ENCODE measurements at places on chromosomes 16 and 17.

GRCh38 chr17:10147040-10147439 lies 51.4 kb downstream of the GAS7 start:
- no peak for DNase-seq

DNA sequence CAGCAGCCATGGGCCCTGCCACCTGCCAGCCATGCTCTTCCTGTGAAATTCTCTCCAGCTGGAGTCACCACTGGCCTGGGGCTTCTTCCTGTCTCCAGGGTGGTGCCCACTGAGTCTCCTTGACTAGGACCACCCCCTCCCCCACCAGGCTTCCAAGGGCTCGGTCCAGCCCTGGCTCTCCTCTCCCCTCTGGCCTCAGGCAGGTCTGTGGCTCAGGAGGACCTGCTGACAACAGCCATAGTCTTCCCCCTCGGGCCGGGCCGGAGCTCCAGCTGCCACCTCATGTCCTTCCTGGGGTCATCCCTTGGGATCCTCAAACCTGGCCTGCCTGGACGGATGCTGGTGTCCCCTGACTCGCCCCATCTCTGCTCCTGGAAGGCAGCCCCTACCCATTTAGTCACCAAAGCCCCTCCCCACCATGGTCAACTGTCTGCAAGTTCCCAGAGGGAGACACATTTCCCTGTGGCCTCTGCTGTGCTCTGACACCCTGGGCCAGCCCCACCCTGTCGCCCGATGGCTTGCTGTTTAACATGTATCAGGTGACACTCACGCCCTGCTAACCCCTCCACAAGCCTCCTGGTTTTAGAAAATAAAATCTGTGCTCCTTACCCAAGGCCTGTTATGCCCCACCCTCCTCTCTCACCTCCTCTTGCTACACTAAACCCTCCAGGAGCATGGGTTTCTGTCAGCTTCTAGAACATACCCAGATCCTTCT lies 186.2 kb downstream of the RBFOX3 start:
- no peak for DNase-seq

DNA sequence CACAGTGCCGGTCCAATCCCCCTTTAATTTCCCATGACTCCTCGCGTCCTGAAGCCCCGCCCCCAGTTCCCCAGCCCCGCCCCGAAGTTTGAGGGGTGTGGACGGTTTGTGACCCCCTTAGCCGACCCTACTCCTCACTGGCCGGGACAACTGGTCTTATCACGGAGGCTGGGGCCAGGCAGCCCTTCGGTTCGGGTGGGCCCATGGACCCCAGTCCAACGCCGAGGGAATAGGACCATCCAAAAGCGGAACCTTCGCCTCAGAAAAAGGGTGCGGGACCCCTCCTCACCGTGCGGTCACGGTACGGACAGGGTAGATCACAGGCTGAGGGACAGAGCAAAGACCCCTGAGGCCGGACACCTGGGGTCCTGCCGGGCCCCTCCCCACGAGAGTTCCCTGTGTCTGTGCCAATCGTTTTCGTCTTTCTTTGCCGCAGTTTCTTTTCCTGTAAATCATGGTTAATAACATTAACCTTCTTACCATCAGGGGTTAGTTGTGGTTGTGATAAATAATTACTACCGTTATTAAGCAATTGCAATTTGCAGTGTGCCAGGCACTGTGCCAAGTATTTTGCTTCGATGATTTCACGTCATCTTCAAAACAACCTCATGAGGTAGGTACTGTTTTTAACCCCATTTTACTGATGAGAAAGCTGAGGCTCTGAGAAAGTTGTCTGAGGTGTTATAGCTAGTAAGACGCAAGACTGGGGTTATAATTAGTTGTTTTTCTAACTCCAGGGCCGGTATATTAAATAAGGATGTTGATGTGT lies 543 bp downstream of the TMUB2 start:
- DNase-seq, result peak; percentile 31

- no peak for DNase-seq
Observed at GRCh38 chr16:30069611-30070462, 4.3 kb downstream of the ALDOA start.

DNA sequence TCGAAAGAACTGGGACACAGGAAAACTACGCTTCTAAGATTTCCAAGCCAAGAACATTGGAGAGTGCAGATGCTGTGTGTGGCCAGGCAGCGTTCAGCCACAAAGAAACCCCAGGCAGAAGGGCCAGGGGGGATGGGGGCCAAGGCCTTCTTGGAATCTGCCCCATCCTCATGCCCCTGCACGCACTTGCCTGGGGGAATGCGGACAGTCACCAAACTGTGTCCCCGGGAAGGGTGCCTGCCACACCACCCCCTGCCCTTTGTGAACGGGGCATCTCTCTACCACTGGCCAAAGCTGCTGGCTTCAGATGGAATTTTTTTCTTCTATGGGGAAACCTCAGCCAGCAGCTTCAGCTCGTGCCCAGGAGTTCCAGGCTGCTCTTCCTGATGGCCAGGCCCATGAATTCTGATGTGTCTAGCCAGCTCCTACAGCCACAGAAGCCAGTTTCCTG lies 32.0 kb upstream of the DNAH17 start:
- DNase-seq, result no peak

DNA sequence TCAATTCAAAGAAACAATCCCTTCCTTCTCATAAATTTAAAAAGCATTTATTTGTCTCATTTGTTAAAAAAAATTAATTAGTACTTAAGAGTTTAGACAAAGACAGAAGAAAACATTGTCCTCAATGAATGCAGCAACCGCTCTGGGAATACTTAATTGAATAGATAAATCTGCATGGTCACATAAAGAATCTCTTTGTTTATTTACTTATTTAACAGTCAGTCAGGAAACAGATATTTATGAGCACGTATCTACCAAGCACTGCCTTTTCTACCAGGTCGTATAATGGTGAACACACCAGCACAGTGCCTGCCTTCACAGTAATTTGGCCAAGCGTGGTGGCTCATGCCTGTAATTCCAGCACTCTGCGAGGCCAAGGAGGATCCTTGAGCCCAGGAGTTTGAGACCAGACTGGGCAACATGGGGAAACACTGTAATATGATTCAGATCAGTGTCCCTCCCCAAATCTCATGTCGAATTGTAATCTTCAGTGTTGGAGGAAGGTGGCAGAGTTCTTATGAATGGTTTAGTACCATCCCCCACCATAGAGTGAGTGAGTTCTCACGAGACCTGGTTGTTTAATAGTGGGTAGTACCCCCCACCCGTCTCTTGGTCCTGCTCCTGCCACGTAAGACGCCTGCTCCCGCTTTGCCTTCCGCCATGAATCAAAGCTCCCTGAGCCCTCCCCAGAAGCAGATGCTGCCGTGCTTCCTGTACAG lies 8.1 kb downstream of the WIPI1 start:
- DNase-seq, result no peak

GRCh38 chr16:58847902-58848661 lies 114.0 kb upstream of the GOT2 start:
- DNase-seq, result no peak

- no peak for DNase-seq
Observed at GRCh38 chr16:78836802-78837491, 737.5 kb downstream of the WWOX start.

DNA sequence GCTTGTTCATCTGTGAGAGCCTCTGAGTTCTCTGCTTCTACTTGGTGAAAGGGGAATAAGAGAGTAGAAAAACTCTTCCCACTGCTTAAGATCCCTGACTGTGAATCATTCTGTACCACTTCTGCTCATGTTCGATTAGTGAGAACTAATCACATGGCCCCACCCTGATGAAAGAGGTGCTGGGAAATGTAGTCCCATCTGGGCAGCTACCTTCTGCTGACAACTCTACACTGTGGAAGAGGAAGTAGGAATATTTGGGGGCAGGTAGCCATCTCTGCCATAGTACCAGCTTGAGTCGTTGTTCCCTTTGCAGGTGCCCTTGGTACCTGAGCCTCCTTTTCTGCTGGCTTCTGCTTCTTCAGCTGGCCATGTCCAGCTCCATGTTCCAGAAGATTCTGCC lies 29.9 kb downstream of the NKD1 start:
- DNase-seq, result no peak

DNA sequence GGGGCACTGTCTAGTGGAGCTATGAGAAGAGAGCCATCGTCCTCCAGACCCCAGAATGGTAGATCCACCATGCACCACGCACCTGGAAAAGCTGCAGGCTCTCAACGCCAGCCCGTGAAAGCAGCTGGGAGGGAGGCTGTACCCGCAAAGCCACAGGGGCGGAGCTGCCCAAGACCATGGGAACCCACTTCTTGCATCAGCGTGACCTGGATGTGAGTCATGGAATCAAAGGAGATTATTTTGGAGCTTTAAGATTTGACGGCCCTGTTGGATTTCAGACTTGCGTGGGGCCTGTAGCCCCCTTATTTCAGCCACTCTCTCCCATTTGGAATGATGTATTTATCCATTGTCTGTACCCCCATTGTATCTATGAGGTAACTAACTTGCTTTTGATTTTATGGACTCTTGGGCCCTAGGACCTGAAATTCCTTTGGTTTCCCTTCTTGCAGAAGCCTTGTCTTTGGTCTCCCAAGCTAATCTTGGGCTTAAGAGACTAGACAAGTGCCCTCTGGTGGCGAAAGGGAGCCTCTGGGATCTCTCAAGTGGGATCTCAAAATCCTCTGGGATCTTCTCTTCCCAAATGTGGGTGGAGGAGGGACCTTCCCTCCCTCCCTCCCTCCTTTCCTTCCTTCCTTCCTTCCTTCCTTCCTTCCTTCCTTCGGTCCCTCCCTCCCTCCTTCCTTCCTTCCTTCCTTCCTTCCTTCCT lies 58.2 kb upstream of the HAPSTR1 start:
- DNase-seq, result peak; percentile 30

- no peak for DNase-seq
Observed at GRCh38 chr16:81586417-81586816, 141.8 kb downstream of the CMIP start.

GRCh38 chr16:84630009-84630408 lies 12.1 kb upstream of the COTL1 start:
- DNase-seq, result no peak

DNA sequence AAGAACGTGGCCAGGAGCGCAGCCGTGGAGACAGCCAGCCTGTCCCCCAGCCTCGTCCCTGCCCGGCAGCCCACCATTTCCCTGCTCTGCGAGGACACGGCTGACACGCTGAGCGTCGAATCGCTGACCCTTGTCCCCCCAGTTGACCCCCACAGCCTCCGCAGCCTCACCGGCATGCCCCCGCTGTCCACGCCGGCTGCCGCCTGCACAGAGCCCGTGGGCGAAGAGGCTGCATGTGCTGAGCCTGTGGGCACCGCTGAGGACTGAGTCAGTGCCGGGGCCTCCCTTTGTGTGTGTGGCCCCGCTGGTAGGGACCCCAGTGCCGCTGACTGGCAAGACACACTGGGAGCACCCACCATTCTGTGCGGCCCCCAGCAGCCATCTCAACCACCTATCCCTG lies 77.6 kb downstream of the SOCS1 start:
- no peak for DNase-seq
